ENCODE measurements at places on chromosomes 6 and 20.

GRCh38 chr6:50602292-50602691 lies 111.0 kb upstream of the TFAP2D start:
- DNase-seq = no peak

DNA sequence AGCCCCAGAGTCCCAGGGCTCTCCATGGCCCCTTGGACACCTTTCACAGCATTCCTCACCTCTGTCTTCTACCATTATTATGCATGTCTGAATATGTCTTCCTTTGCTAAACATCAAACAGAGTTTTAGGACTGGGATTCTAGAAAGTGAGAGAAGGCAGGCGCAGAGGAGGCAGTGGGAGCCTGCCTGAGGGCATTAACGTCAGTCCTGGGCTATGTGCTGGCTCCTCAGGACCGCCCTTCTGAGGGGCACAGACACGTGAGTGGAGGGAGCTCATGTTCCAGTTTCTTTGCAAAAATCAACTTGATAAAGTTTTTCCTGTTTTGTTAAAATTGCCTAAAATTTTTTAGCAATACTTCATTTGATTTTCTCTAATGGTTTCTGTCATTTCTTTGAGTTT lies 38.0 kb downstream of the C6orf15 start:
- DNase-seq = no peak

DNA sequence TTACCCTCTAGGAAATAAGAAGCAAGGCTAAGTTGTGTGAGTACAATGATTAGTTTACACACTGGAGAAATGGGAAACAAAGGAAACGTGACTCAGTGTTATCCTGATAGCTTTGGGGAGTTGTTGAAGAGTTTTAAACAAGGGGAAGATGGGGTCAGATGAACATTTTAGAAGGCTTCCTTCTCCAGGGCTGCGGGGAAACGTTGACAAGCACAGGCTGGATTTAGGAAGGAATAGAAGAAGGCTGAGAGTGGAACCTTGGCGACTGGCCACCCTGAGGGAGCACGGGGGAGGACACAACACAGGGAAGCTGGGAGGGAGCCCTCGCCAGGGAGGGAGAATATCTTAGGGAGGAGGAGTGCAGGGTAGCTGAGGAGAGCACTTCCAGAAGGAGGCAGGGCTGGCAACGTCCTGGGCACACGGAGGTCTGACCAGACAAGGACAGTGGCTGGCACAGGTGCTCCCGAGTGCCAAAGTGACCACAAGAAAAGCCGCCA lies 134.7 kb downstream of the AIG1 start:
- DNase-seq = no peak

DNA sequence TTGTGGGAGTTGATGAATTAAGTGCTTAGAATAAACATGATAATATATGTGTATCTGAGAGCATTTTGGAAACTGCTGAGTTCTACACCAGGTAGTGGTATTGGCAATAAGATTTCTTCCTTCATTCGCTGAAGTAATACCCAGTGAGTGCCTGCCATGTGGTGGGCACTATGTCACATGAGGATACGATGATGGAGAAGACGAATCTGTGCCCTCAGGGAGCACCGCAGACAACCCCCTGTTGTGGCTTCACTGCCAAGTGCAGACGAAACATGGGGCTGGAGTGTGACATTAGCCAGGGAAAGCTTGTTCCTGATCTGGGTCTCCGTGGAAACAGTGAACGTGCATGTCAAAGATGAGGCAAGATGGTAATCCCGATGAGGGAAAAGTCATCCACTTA lies 7.9 kb downstream of the ZNF76 start:
- no peak for DNase-seq

DNA sequence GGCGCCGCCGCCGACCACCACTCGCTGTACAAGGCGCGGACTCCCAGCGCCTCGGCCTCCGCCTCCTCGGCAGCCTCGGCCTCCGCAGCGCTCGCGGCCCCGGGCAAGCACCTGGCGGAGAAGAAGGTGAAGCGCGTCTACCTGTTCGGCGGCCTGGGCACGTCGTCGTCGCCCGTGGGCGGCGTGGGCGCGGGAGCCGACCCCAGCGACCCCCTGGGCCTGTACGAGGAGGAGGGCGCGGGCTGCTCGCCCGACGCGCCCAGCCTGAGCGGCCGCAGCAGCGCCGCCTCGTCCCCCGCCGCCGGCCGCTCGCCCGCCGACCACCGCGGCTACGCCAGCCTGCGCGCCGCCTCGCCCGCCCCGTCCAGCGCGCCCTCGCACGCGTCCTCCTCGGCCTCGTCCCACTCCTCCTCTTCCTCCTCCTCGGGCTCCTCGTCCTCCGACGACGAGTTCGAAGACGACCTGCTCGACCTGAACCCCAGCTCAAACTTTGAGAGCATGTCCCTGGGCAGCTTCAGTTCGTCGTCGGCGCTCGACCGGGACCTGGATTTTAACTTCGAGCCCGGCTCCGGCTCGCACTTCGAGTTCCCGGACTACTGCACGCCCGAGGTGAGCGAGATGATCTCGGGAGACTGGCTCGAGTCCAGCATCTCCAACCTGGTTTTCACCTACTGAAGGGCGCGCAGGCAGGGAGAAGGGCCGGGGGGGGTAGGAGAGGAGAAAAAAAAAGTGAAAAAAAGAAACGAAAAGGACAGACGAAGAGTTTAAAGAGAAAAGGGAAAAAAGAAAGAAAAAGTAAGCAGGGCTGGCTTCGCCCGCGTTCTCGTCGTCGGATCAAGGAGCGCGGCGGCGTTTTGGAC lies 2.0 kb downstream of the SOX4 start:
- no peak for DNase-seq

Data from activated naive CD4-positive, alpha-beta T cell (primary cell).